ENCODE measurements at places on chromosomes 1 and 21. TPM values are rescaled to one million over a fixed set of nuclear protein-coding genes. Genes with fewer than 3 reads are reported as not detected.

- H3K27me3 ChIP-seq: no peaks in the 10 kb centered on the region
- H3K36me3 ChIP-seq: no peaks in the 10 kb centered on the region
- no peak for DNase-seq
- H3K4me1 ChIP-seq: no peaks in the 10 kb centered on the region
- no peak overlapping the region for H3K27ac ChIP-seq
Measured at GRCh38 chr1:87830432-87830978, 501.8 kb downstream of the LMO4 start.

DNA sequence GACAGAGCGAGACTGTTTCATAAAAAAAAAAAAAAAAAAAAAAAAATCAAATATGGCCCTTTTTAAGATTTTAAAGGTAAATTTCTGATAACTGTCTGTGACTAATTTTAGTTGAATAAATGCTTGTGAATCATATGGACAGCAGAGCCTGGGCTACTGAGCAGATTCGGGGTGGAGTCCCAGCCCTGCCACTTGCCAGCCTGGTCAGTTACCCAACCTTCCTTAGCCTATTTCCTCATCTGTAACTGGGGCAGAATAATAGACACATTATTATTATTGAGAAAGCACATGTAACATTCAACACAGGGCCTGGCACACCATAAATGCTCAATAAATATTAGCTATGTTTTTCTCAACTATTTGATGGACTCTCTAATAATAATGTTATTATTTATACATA, 11.2 kb upstream of the H3-3A start:
- H3K36me3 ChIP-seq: no peaks in the 10 kb centered on the region
- H3K27me3 ChIP-seq: no peaks in the 10 kb centered on the region
- H3K27ac ChIP-seq: no peak overlapping the region
- no peak for DNase-seq
- H3K4me1 ChIP-seq: 0 out of 2 replicates have a peak, but pooled peaks cover 2% of the 10 kb centered on the region

DNA sequence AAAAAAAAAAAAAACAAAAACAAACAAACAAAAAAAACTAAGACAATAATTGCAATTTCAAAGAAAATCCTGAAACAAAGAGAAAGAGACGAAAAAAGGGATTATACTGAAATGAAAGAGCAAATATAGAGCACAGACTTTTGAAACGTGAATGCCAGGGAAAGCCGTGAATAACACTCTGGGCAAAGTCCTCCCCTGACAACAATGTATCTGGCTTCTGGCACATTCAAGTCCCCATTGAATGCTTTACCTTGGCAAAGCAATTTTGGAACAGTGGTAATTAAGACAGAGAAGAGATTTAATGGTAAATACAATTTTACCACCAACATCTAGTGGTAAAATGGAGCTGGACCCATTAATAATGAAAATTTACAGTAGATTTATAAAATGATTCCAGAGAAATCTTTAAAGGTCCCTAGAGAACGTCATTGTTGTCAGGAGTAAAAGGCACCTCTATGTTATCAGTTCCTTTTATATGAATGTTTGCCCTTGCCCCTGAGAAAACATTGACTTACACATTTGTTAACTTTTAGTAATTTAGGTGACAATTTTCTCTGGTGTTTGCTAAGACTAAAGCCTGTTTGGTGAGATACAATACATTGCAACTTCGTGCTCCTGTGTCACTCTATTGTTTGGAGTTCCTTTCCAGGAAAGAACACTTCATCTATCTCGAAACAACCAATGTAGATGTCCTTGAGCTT, 89.7 kb downstream of the GREM2 start:
- H3K27ac ChIP-seq: no peak overlapping the region
- no peak for DNase-seq
- H3K27me3 ChIP-seq: no peaks in the 10 kb centered on the region
- no peak overlapping the region for H3K4me3 ChIP-seq
- no peaks in the 10 kb centered on the region for H3K4me1 ChIP-seq
- H3K36me3 ChIP-seq: no peaks in the 10 kb centered on the region

Gene PAPPA2
- total RNA-seq: 0.03 TPM

- DNase-seq: no peak
- H3K27me3 ChIP-seq: peaks cover under 1% of the 10 kb centered on the region
- no peaks in the 10 kb centered on the region for H3K4me1 ChIP-seq
- H3K4me3 ChIP-seq: no peak overlapping the region
- H3K27ac ChIP-seq: no peak overlapping the region
Measured at GRCh38 chr1:20111452-20111851, 7.9 kb downstream of the PLA2G2D start.

Gene C1QB
- total RNA-seq: 0.33 TPM

- peaks cover 5% of the 10 kb centered on the region for H3K4me1 ChIP-seq
- H3K27me3 ChIP-seq: no peaks in the 10 kb centered on the region
- H3K4me3 ChIP-seq: no peak overlapping the region
- H3K36me3 ChIP-seq: no peaks in the 10 kb centered on the region
Measured at GRCh38 chr1:205547936-205548827, 43.7 kb downstream of the CDK18 start.

Gene CCDC185
- not detected for total RNA-seq

DNA sequence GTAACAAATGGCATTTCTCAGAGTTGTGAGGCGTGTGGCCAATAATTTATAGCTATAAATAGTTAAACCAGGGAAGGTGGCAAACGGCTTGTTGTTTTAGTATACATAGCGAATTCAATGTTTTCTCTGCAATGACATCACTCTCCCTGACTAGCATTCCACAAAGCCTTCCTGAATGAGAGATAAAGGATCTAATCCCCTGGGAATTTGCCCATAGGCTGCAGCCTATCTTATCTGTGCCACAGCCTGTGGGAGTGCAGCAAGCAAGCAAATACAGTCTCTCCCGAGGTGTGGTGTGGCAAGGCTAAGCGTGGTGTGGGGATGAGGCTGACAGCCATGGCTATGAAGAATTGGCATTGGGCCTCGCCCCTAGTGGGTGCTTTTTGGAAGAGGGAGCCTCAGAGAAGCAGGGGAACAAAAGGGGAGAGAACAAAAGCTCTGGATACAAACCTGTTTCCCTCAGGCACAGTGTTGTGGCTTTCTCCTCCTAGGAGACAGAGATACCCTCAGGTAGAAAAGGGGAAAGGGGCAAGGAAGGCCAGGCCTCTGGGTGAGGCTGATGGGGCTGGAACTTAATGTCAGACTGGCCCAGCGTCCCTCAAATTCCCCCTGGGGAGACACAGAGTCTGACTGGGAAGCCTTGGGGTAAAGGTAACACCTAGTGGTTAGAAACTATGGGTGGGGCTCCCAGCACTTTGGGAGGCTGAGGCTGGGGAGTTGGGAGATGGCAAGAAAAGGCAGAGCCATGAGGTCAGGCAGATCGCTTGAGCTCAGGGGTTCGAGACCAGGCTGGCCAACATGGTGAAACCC, 8.9 kb downstream of the TAGLN2 start:
- H3K27ac ChIP-seq: peak overlapping the region; percentile 71
- peaks cover 72% of the 10 kb centered on the region for H3K4me1 ChIP-seq
- DNase-seq: peak; percentile 85

- no peaks in the 10 kb centered on the region for H3K36me3 ChIP-seq
- H3K4me1 ChIP-seq: peaks cover 3% of the 10 kb centered on the region
- no peak overlapping the region for H3K27ac ChIP-seq
- H3K4me3 ChIP-seq: no peak overlapping the region
- no peaks in the 10 kb centered on the region for H3K27me3 ChIP-seq
Measured at GRCh38 chr1:32920833-32921232, 19.6 kb upstream of the TMEM54 start.

DNA sequence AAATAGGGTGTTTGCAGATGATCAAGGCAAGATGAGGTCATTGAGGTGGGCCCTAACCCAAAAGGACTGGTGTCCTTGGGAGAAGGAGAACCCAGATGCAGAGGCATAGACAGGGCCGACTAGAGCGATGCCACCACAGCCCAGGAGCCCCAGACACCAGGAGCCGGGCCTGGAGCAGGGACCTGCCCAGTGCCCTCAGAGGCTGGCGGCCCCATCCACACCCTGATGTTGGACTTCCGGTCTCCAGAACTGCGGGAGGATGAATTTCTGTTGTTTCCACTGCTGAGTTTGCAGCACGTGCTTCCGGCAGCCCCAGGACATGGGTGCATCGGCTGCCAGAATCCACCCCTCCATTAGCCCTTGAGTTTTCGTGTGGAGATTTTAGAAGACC, 7.2 kb upstream of the ACTRT2 start:
- H3K4me1 ChIP-seq: no peaks in the 10 kb centered on the region
- no peak overlapping the region for H3K4me3 ChIP-seq
- no peaks in the 10 kb centered on the region for H3K27me3 ChIP-seq
- no peak overlapping the region for H3K27ac ChIP-seq

DNA sequence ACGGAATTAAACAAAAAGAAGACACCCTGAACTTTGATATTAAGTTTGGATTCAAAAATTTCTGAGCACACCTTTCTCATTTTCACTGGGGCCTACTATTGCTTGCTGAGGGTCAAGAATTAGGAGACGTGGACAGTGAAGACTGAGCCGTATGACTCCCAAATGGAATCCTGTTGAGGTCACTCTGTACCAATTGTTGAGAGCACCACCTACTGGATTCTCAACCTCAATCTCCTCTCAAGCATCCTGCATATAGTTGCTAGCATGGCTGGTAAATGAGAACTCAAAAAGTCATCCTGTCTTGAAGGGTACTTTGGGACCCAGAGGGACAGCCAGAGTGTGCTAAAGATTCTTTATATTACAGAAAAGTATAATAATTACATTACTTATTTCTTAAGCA, 20.2 kb upstream of the MTR start:
- H3K27ac ChIP-seq: no peak overlapping the region
- DNase-seq: no peak
- H3K4me3 ChIP-seq: no peak overlapping the region
- no peaks in the 10 kb centered on the region for H3K36me3 ChIP-seq
- no peaks in the 10 kb centered on the region for H3K27me3 ChIP-seq

GRCh38 chr1:93042187-93043056, 36.7 kb upstream of the MTF2 start:
- H3K4me3 ChIP-seq: peak overlapping the region; percentile 64
- no peaks in the 10 kb centered on the region for H3K4me1 ChIP-seq
- H3K27me3 ChIP-seq: no peaks in the 10 kb centered on the region
- DNase-seq: no peak

GRCh38 chr1:198003468-198003867, 86.3 kb downstream of the LHX9 start:
- H3K4me3 ChIP-seq: no peak overlapping the region
- no peaks in the 10 kb centered on the region for H3K36me3 ChIP-seq
- H3K27ac ChIP-seq: no peak overlapping the region
- DNase-seq: no peak
- H3K27me3 ChIP-seq: 0 out of 2 replicates have a peak, but pooled peaks cover 2% of the 10 kb centered on the region
- no peaks in the 10 kb centered on the region for H3K4me1 ChIP-seq

- H3K4me1 ChIP-seq: no peaks in the 10 kb centered on the region
- no peaks in the 10 kb centered on the region for H3K27me3 ChIP-seq
- no peak overlapping the region for H3K27ac ChIP-seq
- DNase-seq: no peak
- H3K4me3 ChIP-seq: no peak overlapping the region
- H3K36me3 ChIP-seq: no peaks in the 10 kb centered on the region
Measured at GRCh38 chr1:13666317-13666716, 33.7 kb upstream of the PRDM2 start.

DNA sequence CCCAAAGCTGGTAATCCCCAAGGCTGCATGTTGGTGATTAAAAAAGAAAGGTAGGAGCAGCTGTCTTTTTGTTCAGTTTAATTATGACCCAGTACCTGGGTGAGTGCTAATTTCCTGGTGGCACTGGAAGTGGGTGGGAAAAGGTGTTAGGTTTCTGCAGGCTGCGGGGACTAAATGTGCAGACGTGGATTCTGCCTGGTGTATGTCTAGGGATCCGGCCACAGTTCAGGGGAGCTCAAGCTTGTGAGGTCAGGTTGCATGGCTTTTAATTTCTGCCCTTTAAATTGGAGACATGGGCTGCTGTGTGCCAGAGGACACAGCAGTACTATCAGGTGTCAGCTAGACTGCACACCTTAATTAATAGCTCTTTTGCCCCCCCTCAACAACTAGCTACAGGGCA, 20.3 kb upstream of the TBX19 start:
- no peaks in the 10 kb centered on the region for H3K27me3 ChIP-seq
- no peak overlapping the region for H3K27ac ChIP-seq

Gene DDR2
- 1.9 TPM for total RNA-seq

Gene C1orf21
- total RNA-seq: 0.15 TPM

- no peak for DNase-seq
- H3K4me3 ChIP-seq: no peak overlapping the region
- H3K27ac ChIP-seq: no peak overlapping the region
- no peaks in the 10 kb centered on the region for H3K4me1 ChIP-seq
- H3K36me3 ChIP-seq: no peaks in the 10 kb centered on the region
Measured at GRCh38 chr1:87644579-87645190, 316.0 kb downstream of the LMO4 start.

- H3K27me3 ChIP-seq: no peaks in the 10 kb centered on the region
- no peak overlapping the region for H3K27ac ChIP-seq
- no peaks in the 10 kb centered on the region for H3K36me3 ChIP-seq
- no peak for DNase-seq
- H3K4me3 ChIP-seq: no peak overlapping the region
Measured at GRCh38 chr1:169959686-169960085, 66.0 kb upstream of the SCYL3 start.

GRCh38 chr1:161071886-161072371, 2.2 kb upstream of the ARHGAP30 start:
- no peak overlapping the region for H3K4me3 ChIP-seq
- H3K27ac ChIP-seq: no peak overlapping the region
- H3K27me3 ChIP-seq: no peaks in the 10 kb centered on the region
- DNase-seq: peak; percentile 41
- no peaks in the 10 kb centered on the region for H3K4me1 ChIP-seq
- no peaks in the 10 kb centered on the region for H3K36me3 ChIP-seq

Gene BRINP2
- total RNA-seq: not detected

Gene PDE4B
- 0.26 TPM for total RNA-seq

DNA sequence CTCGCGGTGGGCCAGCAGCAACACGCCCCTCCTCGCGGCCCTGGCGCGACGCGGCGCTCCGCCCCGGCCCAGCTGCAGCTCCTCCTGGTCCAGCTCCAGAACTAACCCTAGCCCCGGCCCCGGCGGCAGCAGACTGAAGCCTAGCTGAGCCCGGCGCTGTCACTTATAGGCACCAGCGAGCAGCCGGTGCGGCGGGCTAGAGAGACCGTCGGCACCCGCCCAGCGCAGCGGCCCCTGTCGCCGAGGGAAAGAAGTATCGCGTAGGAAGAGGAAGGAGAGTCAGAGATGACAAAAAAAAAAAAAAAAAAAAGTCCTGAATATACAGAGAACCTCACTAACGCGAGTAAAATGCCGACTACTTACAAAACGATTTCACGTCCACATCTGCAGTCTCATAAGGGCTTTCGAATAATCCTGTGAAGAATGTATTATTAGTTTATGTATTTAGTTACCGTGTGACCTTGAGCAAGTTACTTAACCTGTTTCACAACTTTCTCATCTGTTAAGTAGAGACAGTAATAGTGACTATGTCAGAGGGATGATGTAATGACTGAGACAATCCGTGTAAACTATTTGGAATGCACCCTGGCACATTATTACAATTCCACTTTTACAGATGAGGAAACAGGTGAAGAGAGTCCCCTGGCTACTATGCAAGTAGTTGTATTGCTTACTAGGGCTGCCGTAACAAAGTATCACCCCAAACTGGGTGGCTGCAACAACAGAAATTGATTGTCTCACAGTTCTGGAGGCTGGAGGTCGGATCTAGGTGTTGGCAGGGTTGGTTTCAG, at the start of gene SLC9A1:
Gene SLC9A1, minus strand, starts transcription at position 135 of the 791 bp plus-strand sequence. CDS start 791 bp downstream, outside the sequence.
- H3K27me3 ChIP-seq: no peaks in the 10 kb centered on the region
- H3K27ac ChIP-seq: peak within 1 kb of the TSS; percentile 73
- peaks cover 29% of the 10 kb centered on the region for H3K4me1 ChIP-seq
- DNase-seq: peak; percentile 96
- H3K4me3 ChIP-seq: peak within 1 kb of the TSS; percentile 58

- H3K36me3 ChIP-seq: no peaks in the 10 kb centered on the region
- no peak overlapping the region for H3K27ac ChIP-seq
- H3K27me3 ChIP-seq: no peaks in the 10 kb centered on the region
- no peak for DNase-seq
- H3K4me1 ChIP-seq: peaks cover 20% of the 10 kb centered on the region
Measured at GRCh38 chr1:27521336-27521831, 31.4 kb upstream of the WASF2 start.
